Daoy (cell line): ENCODE measurements at places on chromosomes 3 and 15. TPM values are rescaled to one million over a fixed set of nuclear protein-coding genes. Genes with fewer than 3 reads are reported as not detected.

GRCh38 chr15:88002706-88003105, 253.8 kb downstream of the NTRK3 start:
- no peak for DNase-seq

- no peak for DNase-seq
These were observed 1.6 kb downstream of the BTBD1 start for GRCh38 chr15:83065431-83065830.

GRCh38 chr15:40282147-40282868, 556 bp downstream of the ANKRD63 start:
- peak; percentile 52 for DNase-seq

- no peak for DNase-seq
These were observed 598.7 kb upstream of the TGFBR2 start for GRCh38 chr3:30007668-30008067.

Gene HCN4
- total RNA-seq = 0.09 TPM in 1 of 2 replicates, not detected in the other

Gene CPNE9
- not detected in 2 replicates for total RNA-seq

DNA sequence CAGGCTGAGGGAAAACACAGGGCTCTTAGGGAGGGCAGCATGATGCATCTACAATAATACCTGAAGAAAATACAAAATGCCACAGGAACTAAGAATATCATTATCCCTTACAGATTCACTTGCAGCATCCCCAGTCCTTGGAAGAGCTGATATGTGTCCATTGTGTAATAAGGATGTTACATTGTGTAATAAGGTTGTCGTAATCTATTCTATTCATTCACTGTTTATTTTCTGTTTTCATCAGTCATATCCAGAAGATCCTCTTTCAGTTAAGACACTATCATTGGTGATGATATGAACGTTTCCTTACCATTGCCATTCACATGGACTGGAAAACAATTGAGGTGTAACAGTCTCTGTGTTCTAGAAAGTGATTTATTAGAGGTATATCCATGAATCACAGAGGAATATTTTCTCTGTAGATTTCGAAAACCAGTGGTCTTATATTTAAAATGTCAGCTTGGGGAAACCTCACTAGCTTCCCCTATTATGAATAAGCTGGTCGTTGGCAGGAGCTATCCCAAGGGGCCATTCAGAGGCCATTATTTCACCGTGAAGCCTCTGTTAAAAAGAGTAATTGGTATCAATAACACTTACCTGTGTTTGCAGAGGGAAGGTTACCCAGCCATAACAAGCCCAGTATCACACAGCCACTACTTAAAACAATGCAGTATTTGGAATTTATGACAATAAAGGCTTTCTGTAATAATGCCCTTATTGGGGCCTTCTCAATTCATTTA, 241.1 kb downstream of the ZNF385D start:
- no peak for DNase-seq

Gene SOX14
- total RNA-seq = not detected in 2 replicates

Gene CYP11A1
- total RNA-seq = 0.06 and 0.12 TPM in 2 replicates

Gene EPHB3
- total RNA-seq = 1.4 and 1.8 TPM in 2 replicates

Gene WWTR1
- 32.8 and 34.3 TPM in 2 replicates for total RNA-seq

Gene ACAP2
- 37.4 and 47.4 TPM in 2 replicates for total RNA-seq

GRCh38 chr15:78662028-78662427, 21.0 kb upstream of the CHRNB4 start:
- DNase-seq = no peak

- peak; percentile 59 for DNase-seq
These were observed 567 bp downstream of the TOP2B start for GRCh38 chr3:25663869-25664811.

Gene MAP1A
- total RNA-seq = 2.7 and 3.2 TPM in 2 replicates

DNA sequence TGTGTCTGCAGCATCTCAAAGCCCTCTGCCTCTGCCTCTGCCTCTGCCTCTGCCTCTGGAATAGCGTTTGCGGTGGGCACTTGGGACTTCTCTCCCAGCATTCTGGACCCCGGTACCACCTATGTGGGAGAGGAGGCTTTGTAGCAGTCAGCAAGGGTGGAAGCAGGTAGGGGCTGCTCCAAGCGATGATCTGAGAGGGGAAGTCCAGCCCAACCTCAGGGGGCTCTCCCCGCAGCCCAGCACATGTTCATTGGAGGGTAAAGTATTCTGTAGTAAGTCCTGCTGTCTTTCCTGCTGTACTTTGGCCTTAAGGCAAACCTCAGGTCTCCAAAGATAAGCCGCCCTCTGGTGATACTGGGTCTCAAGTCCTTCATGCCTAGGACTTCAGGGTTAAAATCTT, 68.6 kb downstream of the FAM174B start:
- DNase-seq = no peak

DNA sequence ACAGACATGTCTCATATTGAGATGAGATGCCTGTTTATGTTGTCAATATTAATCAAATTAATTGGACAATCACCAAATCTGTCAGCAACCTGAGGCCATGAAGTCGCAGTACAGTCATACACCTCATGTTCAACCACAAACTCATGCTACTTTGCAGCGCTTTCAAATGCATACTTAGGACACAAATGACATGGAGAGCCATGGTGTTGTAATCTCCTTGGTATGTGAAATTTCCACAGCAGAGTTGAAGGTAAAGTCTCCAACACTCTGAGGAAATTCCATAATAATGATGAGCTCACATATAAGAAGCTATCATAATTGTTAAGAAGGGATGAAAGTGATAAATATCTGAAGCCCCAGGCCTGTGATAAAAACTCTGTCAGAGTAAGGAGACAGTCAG, 873.9 kb downstream of the MCTP2 start:
- peak; percentile 38 for DNase-seq
